Aorta (tissue), 5 donors: ENCODE measurements at places on chromosomes 7 and 10.

- no peak for DNase-seq
Observed at GRCh38 chr7:116810267-116811116, 51.9 kb upstream of the CAPZA2 start.

- no peak for DNase-seq
Observed at GRCh38 chr10:22218448-22218847, 633 bp upstream of the EBLN1 start.

DNA sequence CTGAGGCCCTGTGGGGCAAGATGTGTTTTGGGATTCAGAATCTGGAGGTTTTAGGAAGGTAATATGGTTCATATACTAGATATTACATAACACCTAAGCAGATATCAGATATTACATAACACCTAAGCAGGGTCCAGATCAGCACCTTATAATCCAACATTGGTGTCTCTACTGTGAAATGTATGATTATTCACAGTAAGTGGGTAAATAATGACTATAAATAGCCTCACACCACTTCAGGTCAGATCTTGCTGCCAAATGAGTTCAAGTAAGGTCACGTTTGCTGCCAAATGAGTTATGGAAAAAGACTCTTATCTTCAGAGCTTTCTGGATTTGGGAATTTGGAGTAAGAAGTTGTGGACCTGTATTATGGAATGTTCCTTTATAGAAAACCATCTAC lies 14.6 kb downstream of the ADRB1 start:
- DNase-seq = no peak

GRCh38 chr7:76317782-76318487 lies 15.5 kb downstream of the HSPB1 start:
- DNase-seq = peak; percentile 99

- DNase-seq = no peak
Observed at GRCh38 chr7:133705596-133705995, 421.5 kb upstream of the LRGUK start.

DNA sequence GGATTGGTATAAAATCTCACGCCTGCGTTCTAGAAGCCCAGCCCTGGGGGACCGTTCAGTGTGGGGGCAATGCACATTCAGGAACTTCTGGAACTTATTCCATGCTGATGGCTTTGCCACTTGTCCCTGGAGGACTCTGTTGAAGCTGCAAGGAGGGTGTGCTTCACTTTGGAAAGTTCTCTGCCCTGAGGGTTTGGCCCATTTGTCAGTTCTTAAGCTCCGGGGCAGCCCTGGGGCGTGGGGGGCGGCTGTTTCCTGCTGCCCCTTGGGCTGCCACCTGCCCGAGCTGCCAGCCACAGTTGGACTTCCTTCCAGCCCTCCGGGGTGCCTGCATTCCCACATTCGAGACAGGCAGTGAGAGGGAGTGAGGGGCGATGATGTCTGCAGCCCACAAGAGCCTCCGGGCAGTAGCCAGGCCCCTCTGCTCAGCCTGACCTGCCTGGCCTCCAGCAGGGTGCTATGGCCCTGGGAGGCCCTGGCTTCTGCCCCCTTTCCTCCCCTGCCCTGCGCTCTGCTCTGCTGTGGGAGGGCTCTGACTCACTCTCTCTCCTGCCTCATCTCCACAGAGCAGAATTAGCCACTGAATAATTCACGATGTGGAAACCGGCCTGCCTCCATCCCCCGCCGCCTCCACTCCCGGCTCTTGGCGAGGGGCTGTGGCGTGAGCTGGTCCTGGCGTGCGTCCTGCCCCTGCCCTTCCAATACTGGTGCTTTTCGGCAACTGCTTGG lies 1.9 kb downstream of the TTYH3 start:
- DNase-seq = peak; percentile 81

DNA sequence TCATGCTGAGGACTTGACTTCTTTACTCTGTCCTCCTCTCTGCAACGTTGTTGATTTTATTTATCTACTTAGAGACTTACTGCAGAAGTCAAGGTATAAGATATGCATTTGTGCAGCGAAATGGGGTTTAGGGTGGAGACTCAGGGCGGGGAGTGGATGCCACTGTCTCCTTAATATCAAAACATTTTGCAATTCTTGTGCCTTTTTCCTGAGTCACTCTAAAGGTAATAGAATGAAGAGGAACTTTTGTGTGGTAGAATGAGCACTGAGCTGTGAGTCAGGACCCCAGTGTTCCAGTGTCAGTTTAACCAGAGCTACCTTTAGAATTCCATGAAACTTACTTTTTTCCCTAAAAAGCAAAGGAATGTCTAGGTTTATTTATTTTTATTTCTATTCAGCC lies 78.2 kb downstream of the VTI1A start:
- DNase-seq = no peak

DNA sequence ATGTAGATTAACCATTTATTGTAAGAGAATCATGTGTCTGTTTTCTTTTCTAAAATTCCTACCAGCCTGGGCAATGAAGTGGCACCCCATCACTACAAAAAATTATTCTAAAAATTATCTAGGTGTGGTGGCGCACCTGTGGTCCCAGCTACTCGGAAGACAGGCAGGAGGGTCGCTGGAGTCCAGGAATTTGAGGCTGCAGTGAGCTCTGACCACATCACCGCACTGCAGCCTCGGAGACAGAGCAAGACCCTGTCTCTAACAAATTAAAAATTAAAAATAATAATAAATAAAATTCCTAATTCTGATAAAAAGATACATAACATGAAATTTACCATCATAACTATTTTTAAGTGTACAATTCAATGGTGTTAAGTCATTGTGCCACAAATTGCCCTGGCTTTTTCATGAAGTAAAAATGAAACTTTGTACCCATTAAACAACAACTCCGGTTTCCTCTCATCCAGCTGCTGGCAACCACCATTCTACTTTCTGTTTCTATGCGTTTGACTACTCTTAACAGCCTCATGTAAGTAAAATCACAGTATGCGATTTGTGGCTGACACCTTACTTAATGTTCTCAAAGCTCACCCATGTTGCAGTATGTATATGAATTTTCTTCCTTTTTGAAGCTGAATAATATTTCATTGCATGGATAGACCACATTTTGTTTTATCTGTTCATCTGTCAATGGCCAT lies 20.6 kb upstream of the USP6NL start:
- no peak for DNase-seq

- DNase-seq = peak; percentile 73
Observed at GRCh38 chr7:47335557-47336471, 246.1 kb downstream of the TNS3 start.

GRCh38 chr7:51062222-51062987 lies 254.2 kb downstream of the COBL start:
- DNase-seq = no peak

GRCh38 chr10:132492323-132493025 lies 45.1 kb upstream of the INPP5A start:
- peak; percentile 54 for DNase-seq

DNA sequence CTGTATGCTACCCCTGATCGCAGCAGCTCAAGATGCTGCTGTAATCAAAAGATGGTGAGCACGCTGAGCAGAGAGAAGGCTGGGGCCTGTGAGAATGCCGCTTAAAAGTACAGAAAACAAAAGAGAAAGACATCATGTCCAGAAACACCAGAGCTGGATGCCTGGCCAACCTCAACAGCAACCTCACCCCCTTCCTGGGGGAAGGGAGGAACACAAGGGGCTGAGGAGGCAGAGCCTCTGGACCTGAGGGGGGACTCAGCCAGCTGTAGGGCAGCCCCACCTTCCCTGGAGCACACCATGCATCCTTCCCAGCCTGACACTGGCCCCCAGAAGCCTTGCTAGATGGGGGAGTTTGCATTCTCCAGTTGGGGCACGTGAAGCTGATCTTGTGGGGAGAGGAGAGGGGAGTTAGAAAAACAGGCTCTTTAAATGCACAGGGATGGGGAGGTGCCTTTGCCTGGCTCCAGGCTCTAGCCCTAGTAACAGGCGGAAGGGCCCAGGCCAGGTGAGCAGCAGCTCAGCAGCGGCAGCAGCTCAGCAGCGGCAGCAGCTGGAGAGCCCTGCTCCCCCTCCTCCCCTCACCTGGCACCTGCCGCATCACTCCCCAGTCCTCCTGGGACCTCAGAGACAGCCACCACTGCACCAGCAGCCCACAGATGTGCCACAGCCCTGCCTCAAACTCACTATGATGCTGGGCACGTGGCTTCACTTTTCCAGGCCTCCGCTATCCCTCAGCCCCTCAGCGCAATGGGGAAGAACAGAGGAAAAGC lies 156.3 kb downstream of the NEURL1 start:
- DNase-seq = no peak

DNA sequence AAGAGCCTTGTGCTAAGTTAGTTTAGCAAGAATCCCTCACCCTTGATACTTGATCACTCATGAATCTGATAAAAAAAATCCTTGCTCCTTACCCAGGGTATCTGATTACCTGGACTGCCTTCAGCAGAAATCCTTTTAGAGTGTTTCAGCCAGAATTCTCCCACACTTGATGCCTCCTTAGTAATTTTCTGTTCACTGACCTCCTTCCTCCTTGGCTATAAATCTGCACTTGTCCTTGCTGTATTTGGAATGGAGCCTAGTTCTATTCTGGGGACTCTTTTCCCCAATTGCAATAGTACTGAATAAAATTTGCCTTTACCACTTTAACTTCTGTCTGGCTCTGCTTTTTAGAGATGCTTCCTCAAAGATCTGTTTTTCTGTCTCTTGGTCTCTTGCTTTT lies 84.9 kb downstream of the RPS24 start:
- no peak for DNase-seq

DNA sequence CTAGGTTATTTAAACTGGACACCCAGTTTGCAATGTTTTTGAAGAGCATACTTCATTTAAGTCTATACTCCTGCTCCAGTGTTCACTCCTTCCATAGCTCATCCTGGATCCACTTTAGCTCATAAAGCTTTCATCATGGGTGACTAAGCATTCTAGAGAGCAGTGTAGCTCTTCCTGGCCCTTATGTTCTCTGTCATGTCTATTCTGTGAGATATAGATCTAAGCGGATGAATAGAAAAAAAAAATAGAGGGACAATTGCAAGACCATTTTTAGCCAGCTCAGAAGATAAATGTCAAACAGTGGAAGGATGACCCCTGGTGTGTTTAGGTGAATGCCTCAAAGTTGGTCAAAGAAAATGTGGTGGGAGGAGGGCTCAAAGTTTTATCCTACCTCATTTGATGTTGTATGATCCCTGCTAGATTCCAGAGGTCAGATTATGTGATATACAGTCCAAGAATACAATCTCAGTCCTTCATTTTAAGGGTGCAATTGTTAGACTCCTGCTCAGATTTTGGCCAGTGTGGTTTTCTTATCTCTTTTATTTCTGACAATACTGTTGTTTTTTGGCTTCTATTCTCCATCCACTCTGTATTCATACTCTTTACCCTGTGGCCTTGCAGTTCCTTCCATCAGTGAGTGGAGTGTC lies 7.5 kb upstream of the HECW1 start:
- no peak for DNase-seq

DNA sequence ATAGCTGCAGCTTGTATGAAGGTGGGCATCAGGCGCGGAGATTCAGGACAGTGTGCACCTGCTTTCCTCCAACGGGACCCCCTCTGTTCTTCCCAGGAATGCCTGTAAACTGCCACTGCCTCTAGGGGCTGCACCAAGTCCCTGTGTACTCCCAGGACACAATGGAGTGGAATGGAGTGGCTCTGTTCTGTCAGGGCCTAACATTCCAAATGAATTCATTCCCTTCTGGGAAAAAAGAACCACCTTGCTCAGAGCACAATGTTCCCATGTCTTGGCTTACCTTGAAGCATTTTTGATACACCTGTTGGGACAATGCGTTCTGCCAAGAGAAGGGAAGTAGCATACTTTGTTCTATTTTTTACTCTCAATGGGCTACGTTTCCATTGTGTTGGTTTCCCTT lies 339.4 kb downstream of the FRMD4A start:
- no peak for DNase-seq

- no peak for DNase-seq
Observed at GRCh38 chr7:18535810-18536415, 40.4 kb downstream of the HDAC9 start.

- no peak for DNase-seq
Observed at GRCh38 chr7:113710310-113711096, 208.3 kb downstream of the PPP1R3A start.

DNA sequence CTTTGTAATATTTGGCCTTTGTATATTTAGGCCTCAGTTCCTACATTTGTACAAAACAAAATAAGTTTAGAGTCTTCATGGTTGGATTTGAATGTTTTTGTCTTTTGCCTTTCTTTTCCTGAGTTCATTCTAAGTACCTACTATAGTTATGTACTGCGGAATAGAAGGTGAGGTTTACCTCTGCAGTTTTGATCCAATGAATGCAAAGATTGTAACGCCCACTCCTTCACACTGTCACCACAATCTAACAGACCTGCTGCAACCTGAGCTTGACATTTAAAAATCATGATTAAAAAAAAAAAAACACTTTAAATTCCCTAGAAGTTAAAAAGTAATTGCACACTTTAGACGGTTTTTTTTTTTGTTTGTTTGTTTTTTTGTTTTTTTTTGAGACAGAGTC lies 145.0 kb downstream of the CALCR start:
- no peak for DNase-seq

DNA sequence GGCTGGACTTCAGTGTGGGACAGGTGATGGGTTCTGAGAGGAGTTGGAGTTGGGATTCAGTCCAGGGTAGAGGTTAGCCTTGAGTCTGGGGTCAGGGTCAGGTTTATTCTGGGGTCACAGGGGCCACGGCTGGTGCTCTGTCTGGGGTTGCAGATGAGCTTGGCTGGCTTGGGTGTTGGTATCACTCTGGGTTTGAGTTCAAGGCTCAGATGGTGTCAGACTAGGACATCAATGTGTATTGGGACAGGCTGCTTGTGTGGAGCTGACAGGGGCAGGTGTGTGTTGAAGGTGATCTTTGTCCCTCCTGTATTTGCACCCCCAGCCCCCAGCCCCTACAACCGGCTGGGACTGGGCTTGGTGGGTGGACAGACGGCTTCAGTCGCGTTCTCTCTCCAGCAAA lies 26.8 kb downstream of the TMEM270 start:
- no peak for DNase-seq

DNA sequence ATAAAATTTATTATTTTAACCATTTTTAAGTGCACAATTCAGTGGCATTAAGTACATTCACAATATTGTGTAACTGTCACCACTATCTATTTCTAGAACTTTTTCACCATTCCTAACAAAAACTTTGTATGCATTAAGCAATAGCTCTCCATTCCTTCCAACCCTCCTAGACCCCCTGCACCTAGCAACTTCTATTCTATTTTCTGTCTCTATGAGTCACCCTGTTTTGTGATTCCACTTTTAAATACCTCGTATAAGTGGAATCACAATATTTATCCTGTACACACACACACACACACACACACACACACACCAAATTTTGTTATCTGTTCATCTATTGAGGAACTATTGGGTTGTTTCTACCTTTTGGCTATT lies 89.2 kb downstream of the ARID5B start:
- DNase-seq = no peak

DNA sequence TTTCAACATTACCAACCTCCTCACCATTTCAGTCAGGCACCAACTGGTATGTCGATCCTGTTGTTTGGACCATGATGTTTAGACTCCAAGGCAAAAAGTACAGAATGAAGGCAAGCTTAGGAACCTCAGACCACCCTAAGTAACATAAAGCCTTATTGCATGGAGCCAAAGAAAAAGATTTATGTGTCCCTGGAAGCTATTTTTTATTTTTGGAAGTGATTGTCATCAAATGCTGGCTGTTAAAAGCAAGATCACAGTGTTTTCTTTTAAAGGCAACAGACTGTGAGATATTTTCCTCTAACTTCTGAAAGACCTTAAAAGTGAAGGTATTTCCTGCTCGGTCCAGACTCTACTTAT lies 8.2 kb downstream of the ASB15 start:
- DNase-seq = no peak
